ENCODE measurements at places on chromosomes 1 and 21. TPM values are rescaled to one million over a fixed set of nuclear protein-coding genes. Genes with fewer than 3 reads are reported as not detected.

DNA sequence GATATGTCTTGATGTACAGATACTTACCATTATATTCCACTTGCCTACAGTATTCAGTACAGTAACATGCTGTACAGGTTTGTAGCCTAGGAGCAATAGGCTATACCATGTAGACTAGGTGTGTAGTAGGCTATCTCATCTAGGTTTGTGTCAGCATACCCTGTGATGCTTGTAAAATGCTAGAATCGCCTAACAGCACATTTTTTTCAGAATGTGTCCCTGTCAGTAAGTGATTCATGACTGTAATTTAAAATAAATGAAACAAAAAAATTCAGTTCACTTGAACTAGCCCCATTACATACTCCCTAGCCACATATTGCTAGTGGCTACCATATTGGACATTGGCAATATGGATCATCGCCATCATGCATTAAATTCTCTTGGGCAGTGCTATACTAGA, 51.3 kb downstream of the CLIC4 start:
- H3K27ac ChIP-seq, result no peak overlapping the region
- no peak overlapping the region for H3K4me3 ChIP-seq
- H3K27me3 ChIP-seq, result no peaks in the 10 kb centered on the region

The NUAK2 gene
- total RNA-seq, result 1.3 TPM

The AADACL4 gene
- total RNA-seq, result not detected

The FHAD1 gene
- under 0.01 TPM for total RNA-seq

- H3K27ac ChIP-seq, result no peak overlapping the region
- no peak overlapping the region for H3K4me3 ChIP-seq
- DNase-seq, result no peak
Observed at GRCh38 chr1:206000641-206001339, 2.4 kb downstream of the RAB7B start.

DNA sequence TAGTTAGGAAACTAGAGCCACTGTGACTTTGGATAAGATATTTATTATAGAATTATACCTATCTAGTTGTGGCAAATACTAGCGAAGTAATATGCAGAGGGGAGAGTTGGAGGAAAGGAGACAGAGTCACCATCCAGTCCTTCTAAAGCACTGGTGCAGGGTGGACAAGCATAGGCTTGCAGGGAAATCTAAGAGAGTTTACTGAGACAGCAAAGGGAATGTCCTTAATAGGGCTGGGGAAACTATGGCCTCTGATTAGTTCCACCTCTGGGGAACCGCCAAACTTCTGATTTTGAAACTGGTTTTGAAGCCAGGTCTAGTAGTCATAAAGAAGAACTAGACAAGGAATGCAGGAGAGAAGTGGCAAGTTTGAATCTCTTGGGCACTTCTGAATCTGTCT, 407.9 kb downstream of the VAV3 start:
- no peaks in the 10 kb centered on the region for H3K27me3 ChIP-seq
- DNase-seq, result no peak
- H3K4me1 ChIP-seq, result no peaks in the 10 kb centered on the region
- H3K27ac ChIP-seq, result no peak overlapping the region

DNA sequence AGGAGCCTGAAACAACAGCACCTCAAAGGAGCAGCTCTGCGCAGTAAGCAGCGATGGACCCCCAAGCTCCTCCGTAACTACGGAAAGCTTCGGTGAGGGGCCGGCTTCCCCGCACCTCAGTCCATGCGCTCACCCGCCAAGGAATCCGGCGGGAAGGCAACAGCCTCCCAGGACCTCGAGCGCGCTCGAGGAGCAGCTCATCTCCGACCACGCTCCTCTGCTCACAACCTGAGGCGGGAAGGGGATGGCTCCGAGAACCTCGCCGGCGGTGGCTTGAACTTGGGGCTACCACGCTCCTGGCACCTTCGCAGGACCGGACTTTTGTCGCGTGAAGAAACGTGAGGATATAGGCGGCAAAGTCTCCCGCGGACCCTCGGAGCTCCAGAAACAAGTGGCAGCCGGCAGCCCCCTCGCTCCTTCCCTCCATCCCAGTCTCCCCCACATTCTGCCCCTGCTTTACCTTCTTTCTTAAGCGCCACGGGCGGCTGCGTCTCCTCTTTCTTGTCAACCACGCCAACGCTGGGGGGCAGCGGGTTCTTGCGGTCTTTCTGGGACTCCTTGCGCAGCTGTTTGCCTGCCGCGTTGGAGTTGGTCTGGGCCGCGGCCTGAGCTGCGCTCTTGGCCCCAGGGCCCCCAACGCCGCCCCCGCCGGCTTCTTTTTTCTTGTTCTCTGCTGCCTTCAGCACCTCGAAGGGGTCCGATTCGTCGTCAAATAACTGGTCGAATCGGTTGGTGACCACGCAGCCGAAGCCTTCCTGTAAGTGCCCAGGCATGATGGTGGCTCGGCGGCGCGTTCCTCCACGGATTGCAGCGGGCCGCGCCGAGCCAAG, 459 bp downstream of the SERBP1 start:
- peaks cover 3% of the 10 kb centered on the region for H3K4me1 ChIP-seq
- H3K27ac ChIP-seq, result peak overlapping the region; percentile 98
- H3K27me3 ChIP-seq, result no peaks in the 10 kb centered on the region

All from liver (tissue), 10 donors.